Calu3 (cell line): ENCODE measurements at places on chromosomes 11 and 22. TPM values are rescaled to one million over a fixed set of nuclear protein-coding genes. Genes with fewer than 3 reads are reported as not detected.

The WT1 gene
- total RNA-seq: 0.24 TPM in 1 of 2 replicates, not detected in the other

The NAALAD2 gene
- total RNA-seq: 0.22 and 0.38 TPM in 2 replicates

The DCHS1 gene
- total RNA-seq: 0.02 TPM in 1 of 2 replicates, not detected in the other

The TRPM5 gene
- not detected in 2 replicates for total RNA-seq

The FGF19 gene
- 0.73 and 1.4 TPM in 2 replicates for total RNA-seq

The PIH1D2 gene
- 1.6 and 2.2 TPM in 2 replicates for total RNA-seq

The EWSR1 gene
- 368 and 374 TPM in 2 replicates for total RNA-seq

The EXPH5 gene
- total RNA-seq: 14.0 and 17.0 TPM in 2 replicates

The SLC6A5 gene
- total RNA-seq: not detected in 2 replicates

The PICALM gene
- 116 and 124 TPM in 2 replicates for total RNA-seq

The FIBIN gene
- not detected in 2 replicates for total RNA-seq

DNA sequence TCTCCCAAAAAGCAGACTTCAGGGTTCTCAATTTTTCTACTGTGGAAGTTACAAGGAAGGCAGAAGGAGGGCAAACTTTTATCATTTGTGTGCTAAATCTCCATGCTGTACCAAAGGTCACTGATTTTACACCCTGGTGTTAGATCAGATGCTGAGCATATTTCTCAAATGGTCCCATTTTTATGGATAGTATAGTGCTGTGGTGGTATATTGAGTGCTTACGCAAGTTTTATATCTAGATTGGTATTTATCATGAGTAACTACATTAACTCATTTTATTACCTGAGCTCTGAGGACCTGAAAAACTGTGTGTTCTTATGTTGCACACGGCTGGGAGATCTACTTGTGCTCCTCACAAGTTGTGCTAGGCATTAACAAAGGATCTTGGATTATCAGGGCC is 75.1 kb downstream of the PRR5L start:
- DNase-seq: no peak

DNA sequence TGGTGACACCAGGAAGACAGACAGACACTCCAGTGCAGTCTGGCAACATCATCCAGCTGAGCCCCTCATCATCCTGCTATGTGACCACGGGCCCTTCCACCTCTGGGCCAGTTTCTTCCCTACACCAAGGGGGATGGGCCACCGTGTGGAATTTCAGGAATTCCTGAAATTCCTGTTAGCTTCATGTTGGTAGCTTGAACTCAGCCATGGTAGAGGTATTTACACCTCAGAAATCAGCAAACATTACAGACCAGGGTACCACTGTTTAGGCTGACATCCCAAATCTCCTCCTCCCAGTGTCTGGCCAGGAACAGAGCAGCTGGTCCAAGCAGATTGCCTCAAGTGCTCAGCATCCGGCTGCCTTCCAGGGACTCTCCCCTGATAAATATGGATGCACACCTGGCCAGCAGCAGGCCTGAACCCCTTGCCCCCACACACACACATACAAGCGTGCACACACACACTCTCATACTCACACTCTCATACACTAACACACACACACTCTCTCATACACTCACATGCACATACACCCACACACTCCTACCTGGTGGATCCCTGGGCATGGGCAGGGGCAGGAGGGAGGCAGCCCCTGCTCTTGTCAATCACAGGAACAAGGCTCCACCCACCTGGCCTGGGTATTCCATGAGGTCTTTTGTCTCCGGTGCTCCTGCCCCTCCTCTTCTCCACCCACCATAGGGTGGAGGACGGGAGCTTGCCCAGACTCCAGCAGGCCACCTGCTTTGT is 85.2 kb downstream of the BUD13 start:
- no peak for DNase-seq

DNA sequence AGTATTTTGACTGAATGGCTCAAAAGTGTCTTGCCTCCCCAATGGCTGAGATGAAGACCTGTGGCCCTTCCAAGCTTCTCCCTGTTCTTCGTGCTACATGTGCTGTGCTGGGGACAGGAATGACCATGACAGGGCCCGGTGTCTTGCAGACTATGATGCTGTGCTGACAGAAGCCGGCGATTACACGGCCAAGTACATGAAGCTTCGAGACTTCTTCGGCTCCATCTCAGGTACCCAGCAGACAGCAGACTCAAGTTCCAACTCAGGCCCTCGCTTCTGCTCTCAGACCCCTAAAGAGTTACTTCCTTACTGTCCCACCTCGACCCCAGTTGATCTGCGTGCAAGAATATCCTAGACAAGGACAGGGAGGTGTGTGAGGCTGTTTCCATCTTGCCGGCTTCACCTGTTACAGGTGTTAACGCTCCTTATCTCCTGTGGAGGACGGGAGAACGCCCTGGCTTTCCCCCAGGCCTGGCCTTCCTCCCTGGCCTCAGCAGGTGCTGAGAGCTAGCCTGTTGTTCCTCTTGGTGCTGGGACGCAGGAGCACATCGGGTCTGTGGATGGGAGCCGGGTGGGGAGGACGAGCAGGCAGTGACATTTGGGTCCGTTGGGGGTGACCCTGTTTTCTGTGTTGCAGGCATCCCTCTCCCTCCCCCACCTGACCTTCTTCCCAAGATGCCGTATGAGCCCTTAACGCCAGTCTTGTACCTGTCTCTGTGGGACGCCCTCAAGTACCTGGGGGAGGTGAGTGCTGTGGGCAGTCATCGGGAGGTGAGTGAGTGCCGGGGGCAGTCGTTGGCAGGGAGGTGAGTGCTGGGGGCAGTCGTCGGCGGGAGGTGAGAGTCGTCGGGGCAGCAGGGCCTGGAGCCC is 38.1 kb downstream of the GLB1L2 start:
- no peak for DNase-seq

GRCh38 chr11:128061281-128061871 is 526.0 kb downstream of the ETS1 start:
- DNase-seq: no peak

DNA sequence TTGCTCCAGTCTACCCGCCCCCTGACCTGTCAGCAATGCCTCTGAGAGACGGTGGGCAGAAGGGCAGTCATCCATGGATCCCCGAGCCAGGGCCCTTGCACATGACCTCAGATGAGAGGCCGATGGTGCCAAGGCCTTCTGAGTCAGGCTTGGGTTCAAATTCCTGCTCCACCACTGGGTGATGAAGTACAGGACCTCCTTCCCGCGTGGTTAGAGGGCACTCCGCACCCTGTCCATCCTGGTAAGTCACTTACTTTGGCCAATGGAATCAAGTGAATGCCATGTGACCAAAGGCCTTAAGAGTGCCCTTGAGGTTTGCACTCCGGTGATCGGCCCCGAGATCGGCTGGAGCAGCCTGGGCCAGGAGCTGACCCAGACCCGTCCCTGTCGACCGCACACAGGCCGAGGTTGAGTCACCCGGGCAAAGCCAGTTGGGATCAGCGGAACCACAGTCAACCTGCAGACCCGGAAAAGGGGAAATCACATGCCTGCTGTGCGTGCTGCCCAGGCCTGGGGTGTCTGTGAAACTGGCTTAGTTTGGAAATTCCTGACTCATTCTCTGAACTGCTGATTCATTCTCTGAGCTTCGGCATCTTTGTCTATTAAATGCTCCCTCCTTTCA is 48.9 kb downstream of the RTL6 start:
- DNase-seq: no peak

GRCh38 chr11:59187035-59187434 is 15.1 kb downstream of the DTX4 start:
- no peak for DNase-seq

- no peak for DNase-seq
These were observed 189.0 kb upstream of the SYT13 start for GRCh38 chr11:45475173-45475572.

DNA sequence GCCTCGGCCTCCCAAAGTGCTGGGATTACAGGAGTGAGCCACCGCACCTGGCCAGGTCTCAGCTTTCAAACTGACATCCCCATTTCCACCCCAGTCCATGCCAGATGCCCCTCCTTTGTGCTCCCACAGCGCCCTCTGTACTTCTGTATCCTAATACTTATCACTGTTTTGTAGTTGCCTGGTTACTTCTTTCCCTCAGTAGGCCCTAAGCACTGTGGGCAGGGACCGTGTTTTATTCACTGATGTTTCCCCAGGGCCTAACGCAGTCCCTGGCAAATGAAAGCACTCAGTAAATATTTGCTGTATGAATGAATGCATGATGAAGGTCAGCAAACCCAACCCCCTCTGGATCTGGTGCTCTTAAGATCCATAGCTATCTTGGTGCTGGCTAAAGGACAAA is 2.2 kb upstream of the TRIM3 start:
- DNase-seq: no peak

DNA sequence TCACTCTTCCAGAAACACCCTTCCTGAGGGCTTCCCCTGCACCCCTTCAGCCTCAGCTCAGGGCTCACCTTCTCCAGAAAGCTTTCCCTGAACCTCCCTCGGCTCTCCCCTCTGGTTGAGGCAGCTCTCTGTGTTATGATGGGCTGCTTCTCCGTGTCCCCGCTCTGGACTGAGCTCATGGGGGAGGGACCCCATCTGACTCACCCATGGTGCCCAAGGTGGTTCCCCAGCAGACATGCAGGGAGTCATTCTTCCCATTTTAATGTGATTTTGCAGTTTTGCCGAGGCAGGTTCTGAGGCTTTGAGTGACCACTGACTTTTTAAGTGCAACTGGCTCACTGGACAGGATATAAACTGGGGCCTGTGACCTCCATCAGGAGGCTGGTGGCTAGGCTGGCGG is 495.1 kb downstream of the TBC1D22A start:
- no peak for DNase-seq

DNA sequence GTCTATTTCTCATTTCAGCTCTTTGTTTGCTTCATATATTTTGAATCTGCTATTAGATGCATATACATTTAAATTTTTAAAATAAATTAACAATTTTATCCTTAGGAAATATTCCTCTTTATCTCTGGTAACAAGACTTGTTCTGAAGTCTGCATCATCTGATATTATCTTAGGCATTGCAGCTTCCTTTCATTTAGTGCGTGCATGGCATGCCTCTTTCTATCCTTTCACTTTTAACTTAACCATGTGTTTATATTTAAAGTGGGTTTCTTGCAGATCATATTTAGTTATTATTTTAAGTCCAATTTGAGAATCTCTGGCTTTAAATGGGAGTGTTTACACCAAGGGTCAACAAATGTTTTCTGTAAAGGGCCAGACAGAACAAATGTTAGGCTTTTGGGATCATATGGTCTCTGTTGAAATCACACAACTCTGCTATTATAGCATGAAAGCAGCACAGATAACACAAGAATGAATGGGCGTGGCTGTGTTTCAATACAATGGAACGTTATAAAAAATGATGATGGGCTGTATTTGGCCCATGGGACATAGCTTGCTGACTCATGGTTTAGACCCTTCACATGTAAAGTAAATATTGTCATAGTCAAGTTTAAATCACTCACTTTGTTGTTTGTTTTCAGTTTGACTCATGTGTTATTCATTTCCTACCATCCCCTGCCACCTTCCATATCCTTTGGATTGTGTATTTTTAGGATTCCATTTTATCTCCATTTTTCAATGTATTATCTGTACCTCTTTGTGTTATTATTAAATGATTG is 83.9 kb upstream of the SNX19 start:
- DNase-seq: peak; percentile 4

DNA sequence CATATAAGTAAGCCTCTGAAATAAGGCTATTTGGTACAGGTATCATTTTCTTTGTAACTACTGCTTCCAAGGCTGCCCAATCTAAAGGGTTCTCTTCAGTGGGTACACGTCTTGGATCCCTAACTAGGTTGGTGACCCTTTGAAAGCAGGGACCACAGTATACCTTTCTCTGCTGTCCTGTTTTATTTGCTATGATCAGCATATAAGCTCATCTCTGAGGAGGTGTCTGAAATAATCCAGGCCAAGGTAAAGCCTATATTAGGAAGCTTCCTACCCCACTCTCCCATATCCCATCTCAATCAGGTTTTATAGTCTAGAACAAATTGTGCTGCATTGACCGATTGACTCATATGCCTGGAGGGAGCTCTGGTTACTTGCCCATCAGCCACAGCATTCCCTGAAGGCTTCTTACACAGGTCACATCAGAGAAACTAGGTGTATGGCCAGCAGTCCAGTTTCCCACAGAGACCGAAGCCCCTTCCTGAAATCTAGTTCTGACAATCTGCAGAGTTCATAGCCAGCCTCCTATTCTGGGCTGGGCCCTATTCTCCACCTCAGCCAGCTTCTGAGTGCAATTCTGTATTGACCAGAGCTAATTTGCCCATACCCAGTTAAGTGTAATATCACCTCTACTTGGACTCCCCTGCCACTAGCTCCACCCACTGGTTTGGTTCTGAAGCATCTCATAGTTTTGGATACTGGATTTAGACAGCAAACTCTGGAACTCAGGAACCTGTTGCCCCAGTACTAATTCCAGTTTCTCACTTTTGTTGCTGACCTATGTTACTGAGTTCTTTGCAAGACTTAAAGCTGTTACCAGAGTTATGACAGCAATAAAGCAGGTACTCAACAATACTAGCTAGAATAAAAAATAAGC is 62.1 kb upstream of the ARHGAP20 start:
- no peak for DNase-seq

- DNase-seq: no peak
These were observed 1.2 kb downstream of the TOB2 start for GRCh38 chr22:41445129-41446056.

- no peak for DNase-seq
These were observed 27.0 kb downstream of the ART5 start for GRCh38 chr11:3614742-3615171.

GRCh38 chr11:121226415-121227263 is 65.9 kb upstream of the SC5D start:
- no peak for DNase-seq

DNA sequence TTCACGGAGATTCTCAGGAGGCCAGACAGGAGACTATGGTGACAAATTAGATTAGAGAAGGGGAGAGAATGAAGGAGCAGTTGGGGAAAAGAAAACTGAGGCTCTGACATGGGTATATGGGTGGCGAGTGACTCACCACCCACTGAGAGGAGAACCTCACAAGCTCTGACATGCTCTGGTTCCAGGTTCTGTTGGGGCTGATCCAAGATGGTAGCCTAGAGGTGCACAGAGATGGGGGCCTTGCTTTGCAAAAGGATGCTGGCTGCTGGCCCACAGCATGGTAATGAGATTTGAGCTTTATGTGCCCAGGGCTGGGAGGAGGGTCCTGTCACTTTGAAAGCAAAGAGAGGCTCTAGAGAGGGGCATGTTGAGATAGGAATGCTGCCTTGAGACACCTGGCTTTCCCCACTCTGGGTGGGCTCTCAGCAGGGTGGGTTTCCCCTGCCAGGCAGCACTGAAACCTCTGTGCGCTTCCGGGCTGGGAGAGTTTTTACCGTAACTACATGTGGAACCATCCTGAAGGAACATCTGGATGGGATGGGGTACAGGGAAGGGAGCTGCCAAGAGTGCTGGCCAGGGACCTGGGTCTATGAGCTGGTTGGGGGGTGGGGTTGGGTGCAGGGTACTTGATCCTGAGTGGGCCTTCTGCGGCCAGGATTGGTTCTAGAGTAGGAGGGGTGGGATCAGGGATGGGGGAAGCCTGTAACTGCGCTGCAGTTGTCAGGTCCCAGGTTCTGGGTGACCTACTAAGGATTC is 1.2 kb upstream of the GRK2 start:
- DNase-seq: no peak
